ENCODE measurements at places on chromosomes 1 and 21.

DNA sequence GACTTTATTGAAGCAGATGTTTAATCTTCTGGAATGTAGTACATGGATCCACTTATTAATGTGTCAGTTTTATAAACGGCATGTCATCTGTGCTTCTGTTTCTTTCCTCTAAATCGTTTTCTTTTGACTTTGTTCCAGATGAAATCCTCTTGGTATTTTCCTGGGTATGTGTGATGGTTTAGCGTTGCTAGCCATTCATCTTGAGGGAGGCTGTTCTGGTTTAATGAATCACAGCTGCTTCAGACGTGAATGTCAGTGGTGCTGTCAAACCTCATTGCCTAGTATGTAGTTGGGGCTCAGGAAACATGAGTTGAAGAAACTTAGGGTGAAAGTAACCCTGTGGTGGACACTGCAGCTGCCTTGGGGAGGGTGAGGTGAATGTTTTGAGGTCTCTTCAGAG, 33.2 kb downstream of the KCNK1 start:
- DNase-seq, result no peak

DNA sequence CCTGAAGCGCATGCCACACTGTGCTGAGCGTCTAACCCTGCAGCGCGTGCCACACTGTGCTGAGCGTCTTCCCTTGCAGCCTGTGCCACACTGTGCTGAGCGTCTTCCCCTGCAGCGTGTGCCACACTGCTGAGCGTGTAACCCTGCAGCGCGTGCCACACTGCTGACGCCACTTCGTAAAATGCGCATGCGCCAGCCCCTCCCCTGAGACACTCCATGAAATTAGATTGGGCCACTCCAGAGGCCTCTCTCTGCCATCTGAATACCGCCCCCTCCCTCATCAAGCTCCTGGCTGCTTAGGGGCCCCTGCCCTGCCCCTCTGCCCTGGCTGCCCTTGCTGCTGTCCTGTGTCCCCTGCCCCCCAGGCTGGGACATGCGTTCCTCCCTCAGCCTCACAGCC, 84.8 kb downstream of the POFUT2 start:
- DNase-seq, result no peak

- no peak for DNase-seq
These were observed 42.0 kb upstream of the PADI1 start for GRCh38 chr1:17162941-17163340.

DNA sequence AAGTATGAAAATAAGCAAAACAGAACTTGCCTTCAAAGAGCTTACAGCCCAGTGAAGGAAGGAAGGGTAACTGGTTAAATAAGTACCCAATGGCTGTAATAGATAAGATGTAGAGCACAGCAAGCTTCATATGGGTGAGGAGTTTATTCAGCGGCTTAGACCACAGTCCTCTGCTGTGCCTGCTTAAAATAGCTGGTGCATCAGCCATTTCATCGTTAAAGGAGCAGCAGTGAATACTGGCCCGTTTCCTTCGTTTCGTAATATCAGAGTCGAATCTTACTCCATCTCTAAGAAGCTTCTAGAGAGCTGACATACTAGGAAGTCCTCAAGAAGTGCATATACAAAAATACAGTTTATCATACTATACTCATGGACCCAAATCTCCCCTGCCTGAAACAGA, 286.5 kb downstream of the NFIA start:
- no peak for DNase-seq

DNA sequence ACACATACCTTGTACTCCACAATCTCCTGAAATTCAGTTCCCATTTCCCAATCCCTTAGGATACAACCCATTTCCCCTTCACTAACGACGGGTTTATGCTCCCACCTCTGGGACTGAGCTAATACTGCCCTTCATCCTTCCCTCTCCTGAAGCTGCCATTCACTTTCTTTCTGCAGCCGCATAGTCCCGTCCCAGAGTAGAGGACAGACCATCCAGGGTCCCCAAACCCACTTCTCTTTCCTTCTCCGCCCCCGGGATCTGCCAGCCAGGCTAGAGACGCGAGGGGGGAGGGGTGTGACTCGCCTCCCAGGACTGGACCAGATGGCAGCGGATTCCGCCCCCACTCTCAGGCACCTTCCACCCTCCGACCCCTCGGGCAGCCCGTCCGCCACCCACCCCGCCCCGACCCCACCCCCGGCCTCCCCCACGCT, 679 bp downstream of the ABL2 start:
- no peak for DNase-seq

DNA sequence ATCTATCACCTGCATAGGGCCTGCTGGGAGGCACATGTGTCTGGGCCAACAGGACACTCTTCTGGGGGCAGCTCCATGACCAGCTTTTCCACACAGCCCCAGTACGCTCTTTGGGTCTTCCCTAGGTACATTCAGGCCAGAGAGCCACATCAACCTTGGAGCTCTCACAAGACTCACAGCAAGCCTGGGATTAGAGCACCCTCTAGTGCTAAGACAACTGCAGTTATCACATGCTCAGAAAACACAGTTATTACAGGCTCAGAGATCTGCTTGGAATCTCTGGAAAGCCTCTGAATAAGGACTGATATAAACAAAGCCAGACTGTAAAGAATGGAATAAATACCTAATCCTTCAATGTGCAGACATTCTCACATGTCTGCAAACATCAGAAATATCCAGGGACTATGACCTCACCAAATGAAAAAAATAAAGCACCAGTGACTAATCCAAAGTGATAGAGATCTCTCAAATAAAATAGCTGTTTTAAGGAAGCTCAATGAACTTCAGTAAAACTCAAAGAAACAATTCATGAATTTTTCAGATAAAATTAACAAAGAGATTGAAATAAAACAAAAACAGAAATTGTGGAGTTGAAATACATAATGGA, 563.9 kb upstream of the NR5A2 start:
- DNase-seq, result no peak

- DNase-seq, result no peak
These were observed 22.6 kb upstream of the ADARB1 start for GRCh38 chr21:45051580-45052434.

DNA sequence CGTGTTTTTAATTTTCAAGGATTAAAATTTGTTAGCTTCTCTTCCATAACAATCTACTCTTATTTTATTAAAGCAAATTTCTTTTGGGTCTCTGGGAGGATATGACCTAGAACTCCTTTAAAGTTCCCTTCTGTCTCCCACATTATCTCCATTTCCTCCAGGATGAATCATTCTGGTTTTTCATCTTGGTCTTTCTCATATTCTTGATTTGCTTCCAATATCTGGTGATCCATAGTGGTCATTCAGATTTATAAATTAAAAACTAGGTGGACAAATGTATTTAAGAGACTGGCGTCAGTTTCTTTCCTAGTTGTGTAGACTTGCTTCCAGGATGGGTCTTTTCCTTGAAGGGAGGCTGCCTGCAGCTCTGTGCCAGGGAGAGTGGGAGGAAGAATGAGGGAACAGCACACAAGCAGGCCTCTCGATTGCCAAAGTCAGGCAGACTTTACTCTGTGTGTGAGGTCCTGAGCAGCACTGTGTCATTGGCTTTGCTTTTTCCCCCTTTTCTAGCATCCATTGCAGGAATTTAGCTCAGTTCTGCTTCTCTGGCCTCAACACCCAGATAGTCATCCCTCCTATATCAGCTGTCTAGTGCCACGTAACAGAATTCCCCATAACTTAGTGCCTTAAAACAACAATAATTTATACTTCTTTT, 48.1 kb upstream of the FOXO6 start:
- no peak for DNase-seq
